ENCODE measurements at places on chromosomes 7 and 10.

- DNase-seq: no peak
Measured at GRCh38 chr7:94133460-94133859, 129.3 kb upstream of the BET1 start.

GRCh38 chr7:21407796-21408480 is 19.9 kb upstream of the SP4 start:
- DNase-seq: no peak

GRCh38 chr10:77832238-77832637 is 94.3 kb downstream of the DLG5 start:
- no peak for DNase-seq

DNA sequence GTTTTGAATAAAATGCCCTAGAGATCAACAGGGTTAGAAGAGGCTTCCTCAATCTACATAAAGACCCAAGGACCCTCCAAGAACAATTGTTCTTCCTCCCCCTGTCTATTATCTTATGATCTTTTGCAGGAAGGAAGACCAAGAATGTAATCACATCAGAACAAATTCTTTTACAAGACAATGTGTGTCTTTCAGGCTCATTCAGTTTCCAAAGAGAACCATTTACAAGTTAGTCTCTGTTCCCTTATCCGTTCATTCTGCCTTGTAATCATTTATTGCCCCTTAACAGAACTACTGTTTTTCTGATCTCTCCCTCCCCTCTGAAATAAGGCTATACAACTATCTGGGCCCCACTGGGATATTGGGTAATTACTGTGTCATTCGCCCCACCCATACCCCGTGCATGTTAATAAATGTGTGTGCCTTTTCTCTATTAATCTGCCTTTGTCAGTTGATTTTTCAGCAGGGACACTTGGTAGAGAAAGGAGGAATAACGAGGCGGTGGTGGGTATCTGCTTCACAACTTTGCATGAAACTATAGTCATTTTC is 5.7 kb upstream of the MKRN1 start:
- DNase-seq: no peak
